ENCODE measurements at places on chromosomes 2 and 18.

DNA sequence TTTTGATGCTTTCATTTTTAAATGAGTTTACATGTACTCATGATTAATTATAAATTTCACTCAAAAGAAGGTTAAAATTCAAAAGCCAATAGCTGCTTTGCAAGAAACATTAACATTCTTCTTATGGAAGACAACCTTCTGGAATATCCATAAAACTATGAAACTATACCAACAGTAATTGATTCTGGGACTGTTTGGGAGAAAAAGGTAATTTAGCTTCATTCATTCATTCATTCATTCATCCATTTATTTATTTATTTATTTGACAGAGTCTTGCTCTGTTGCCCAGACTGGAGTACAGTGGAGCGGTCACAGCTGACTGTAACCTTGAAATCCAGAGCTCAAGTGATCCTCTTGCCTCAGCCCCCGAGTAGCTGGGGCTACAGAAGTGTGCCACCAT, 110.3 kb downstream of the NBAS start:
- DNase-seq: no peak

GRCh38 chr2:11385847-11386246, 41.4 kb upstream of the ROCK2 start:
- DNase-seq: no peak

- DNase-seq: no peak
These were observed 306.7 kb upstream of the CHST9 start for GRCh38 chr18:27491772-27492171.

DNA sequence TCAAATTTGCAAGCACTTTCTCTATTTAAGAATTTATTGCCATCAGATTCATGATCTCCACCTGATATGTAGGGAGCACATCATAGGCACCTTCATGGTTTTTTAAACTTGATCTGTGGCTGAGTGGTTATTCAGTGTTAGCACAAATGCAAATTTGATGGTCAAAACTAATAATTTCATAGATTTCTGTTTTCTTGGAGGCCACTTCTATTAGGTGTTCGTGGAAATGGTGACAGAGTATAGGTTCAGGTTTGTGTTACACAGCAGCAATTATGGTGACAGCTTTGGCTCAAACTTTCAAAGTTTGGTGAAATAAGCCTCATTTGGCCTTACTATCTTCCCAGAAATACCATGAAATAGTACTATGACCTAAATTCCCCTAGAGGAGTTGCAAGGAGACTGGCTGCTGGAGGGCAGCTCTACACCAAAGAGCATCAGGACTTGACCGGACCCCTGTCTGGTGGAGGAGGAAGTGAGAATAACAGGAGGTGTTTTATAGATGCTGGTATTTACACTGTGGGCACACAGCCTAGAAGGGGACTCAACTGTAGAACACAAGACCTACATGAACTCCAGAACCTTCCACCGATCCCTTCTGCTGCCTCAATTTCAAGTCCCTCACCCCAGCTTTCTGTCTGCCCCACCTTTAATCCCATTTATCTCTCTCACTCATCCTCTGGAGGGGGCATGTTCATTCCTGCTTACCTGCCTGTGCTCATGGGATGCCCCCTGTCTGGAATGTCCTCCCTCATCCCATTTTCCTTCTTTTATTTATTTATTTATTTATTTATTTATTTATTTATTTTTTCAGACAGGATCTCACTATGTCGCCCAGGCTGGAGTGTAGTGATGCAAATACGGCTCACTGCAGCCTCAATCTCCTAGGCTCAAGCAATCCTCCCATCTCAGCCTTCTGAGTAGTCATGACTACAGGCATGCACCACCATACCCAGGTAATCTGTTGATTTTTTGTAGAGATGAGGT, 132.9 kb upstream of the SIX2 start:
- DNase-seq: no peak

- DNase-seq: no peak
These were observed 915 bp downstream of the CROCC2 start for GRCh38 chr2:240906911-240907590.
